Neuronal stem cell (in vitro differentiated cells): ENCODE measurements at places on chromosomes 3 and 15.
A peak's percentile ranks its signal among the peaks of the same experiment; 100 is the strongest.

- DNase-seq = peak; percentile 12
These were observed 364.0 kb upstream of the RBMS3 start for GRCh38 chr3:28916713-28917499.

DNA sequence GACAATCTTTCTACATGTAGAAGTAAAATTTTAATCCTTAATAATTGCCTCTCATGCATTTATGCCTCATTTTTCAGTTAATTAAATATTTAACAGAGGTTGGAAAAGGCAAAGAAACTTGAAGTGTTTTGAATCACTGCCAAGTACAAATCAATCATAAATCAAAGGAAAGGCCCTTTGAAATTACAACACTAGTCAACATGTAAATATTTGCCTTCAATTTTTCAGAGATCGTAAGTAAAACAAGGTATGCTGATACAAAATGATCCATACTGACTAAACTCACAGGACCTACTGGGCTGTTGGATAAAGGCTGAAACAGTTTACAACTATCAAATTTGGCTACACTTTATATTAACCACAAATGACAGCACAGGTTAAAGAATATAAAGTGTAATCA, 33.9 kb downstream of the ZBBX start:
- no peak for DNase-seq

GRCh38 chr3:192482391-192482790, 244.9 kb downstream of the FGF12 start:
- no peak for DNase-seq

GRCh38 chr3:159839561-159840379, 148.9 kb upstream of the IL12A start:
- peak; percentile 92 for DNase-seq

DNA sequence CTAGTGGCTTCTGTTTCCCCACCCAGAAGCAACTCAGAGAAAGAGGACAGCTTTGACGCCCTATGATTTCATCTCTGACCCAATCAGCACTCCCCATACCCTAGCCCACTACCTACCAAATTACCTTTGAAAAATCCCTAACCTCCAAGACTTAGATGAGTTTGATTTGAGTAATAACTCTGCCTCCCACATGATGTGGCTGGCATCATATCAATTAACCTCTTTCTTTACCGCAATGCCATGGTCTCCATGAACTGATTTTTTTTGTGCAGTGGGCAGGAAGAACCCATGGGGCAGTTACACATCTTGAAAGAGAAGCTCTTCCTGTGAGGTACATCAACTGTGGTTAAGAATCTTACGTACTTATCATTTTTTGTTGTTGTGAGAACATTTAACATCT, 25.5 kb upstream of the APOD start:
- no peak for DNase-seq

DNA sequence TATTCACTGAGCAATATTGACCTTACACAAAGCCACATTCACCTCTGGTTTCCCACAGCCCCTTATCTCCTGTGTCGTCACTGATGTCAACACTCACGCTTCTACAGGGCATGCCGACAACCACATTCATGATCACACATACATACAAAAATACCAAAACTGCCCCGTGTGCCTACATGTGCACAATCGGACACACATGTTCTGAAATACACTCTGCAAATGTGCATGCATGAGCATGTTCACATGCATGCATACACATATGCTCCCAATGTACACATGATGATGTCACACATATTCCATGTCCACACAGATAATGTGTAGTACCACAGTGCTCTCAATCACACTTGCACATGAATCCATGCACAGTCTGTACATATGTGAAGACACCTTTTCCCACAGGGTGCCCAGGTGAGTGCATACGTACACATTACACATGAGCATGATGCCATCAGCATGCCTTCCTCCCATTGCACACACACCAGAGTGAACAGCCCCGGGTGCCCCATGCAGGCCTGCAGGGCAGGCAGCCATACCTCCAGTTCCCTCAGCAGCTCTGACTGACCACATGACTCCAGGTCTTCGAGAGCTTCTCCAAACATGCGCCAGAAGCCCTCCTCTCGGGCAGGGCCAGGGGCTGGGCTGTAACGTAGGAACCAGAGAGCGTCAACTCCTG, 37.0 kb downstream of the GRIP2 start:
- no peak for DNase-seq

DNA sequence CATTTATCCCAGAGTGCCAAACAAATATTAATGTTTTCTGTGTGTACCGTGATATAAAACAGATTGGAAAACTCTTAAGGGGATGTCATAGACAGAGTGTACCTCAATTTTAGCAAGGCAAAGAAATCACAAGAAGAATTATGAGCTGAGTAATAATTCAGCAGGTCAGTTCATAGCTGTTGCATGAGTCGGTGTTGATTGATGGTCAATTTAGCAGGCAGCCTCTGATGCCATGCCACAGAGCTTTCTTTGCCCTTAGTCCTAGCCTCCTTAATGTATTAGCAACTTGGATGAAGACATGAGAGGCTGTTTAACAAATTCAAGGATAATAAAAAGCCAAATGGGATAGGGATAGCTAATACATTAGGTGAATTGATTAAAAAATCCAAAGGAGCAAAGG, 6.8 kb downstream of the SLC35A5 start:
- no peak for DNase-seq

GRCh38 chr3:45034612-45035252, 8.6 kb downstream of the CLEC3B start:
- DNase-seq = no peak

- no peak for DNase-seq
These were observed 326.5 kb upstream of the GBE1 start for GRCh38 chr3:82087958-82088357.

DNA sequence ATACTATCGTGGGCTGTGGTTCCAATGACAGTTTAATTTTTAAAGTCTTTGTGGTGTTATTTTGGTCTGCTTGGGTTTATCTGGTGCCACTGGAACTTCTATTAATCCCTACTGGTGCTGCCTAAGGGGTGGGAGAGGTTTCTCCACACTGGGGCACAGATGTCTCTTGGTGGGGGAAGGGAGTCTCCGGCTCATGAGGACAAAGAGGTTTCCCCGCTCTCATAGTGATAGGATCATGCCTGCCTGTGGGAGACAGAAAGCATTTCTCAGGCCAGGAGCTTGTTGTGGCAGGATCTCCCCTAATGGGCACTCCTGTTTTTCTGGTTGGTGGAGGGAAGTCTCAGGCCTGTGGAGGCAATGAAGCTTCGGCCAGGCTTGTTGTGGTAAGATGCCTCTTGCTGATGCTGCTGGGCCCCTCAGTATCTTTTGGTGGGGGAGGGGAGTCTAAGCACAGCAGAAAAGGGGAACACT, 84.3 kb upstream of the THRB start:
- peak; percentile 6 for DNase-seq

DNA sequence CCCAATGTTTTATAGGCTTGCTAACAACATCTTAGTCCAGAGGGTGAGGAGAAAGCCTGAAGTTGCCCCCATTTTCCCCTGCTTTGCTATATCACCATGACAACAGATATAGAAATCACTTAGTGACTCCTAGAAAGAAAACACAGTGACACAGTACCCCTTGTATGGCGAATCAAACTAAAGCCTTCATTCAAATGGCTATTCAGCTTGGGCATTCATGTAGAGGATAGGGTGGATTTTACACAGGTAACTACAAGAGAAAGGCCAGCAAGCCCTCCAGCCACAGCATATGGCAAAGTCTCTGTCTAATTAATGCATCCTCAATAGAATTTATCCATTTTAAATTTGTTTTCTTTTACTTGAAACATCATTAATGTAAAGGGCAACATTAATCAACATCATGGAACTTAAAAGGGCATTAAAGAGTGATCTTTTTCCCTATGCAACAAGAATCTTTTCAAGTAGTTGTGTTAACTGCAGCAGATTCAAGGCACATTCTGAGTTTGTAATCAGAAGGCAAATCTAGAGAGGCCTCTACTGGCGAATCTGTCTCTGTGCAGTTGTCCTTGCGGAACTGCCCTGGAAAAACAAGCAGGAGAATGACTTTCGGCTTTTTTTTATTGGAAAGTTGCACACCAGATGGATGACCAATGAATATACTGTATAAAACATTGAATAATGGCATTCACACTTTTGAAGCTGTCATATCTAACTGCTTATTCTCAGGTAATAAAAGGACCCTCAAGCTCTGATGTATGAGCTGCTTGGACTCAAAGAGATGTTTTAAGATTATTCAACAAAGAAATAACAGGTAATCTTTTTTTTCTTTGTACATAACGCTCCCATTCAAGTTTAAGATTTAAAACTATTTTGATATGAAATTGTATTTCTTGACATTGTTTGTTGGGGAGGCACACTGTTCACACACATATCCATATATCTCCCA, 621.7 kb upstream of the AGTR1 start:
- DNase-seq = peak; percentile 45

DNA sequence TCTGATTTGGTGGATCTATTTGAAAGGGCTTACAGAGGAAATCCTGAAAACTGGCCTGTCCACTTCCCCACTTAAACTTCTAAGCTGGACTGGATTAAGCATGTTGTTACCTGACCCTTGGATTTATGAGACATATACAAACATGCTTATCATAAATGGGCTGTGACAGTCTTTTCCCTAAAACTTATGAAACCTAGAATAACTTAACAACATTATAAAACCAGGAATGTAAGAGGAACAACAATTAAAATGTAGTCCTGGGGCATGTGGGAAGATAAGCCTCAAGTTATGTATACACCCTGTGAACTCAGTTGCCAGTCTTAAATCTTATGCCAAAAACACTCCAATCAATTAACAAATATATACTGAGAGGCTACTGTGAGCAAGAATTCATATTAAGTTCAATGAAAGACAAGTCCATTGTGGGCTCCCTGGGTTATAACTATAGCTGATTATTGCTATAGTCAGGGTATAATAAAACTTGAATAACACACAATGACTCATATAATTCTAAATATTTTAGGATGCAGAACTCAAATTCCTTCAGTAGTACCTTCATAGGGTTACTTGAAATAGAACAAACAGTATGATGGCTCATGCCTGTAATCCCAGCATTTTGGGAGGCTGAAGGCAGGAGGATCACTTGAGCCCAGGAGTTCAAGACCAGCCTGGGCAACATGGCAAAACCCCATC, 87.2 kb upstream of the PPIB start:
- no peak for DNase-seq

DNA sequence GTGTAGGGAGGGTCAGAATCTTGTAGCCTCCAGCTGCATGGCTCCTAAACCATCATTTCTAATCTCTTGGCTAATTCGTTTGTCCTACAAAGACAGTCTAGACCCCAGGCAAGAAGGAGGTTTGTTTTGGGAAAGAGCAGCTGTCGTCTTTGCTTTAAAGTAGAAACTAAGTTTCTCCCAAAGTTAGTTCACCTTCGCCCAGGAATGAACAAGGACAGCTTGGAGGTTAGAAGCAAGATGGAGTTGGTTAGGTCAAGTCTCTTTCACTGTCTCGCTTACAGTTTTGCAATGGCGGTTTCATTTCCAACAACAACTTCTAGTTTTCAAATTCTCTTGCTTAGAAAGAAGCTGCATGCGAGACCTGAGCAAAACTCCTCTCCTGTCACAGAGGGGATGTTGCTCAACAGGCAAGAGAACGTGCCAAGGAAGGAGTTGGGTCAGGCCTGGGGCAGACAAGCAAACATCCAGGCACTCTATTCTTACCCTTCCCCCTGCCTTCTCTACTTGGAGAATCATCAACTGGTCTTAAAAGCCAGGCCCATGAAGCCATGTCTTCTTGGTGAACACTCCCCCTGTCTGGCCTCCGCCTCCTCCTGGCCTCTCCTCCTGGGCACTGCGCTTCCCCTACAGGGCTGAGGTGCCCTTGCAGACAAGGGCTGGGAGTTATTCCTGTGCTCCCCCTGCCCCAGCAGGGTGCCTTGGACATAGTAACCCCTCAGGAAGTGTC, 57.6 kb downstream of the TMEM44 start:
- no peak for DNase-seq

GRCh38 chr15:52200831-52201365, 9.7 kb upstream of the GNB5 start:
- no peak for DNase-seq

- DNase-seq = no peak
These were observed 801 bp downstream of the CA12 start for GRCh38 chr15:63380808-63381282.

DNA sequence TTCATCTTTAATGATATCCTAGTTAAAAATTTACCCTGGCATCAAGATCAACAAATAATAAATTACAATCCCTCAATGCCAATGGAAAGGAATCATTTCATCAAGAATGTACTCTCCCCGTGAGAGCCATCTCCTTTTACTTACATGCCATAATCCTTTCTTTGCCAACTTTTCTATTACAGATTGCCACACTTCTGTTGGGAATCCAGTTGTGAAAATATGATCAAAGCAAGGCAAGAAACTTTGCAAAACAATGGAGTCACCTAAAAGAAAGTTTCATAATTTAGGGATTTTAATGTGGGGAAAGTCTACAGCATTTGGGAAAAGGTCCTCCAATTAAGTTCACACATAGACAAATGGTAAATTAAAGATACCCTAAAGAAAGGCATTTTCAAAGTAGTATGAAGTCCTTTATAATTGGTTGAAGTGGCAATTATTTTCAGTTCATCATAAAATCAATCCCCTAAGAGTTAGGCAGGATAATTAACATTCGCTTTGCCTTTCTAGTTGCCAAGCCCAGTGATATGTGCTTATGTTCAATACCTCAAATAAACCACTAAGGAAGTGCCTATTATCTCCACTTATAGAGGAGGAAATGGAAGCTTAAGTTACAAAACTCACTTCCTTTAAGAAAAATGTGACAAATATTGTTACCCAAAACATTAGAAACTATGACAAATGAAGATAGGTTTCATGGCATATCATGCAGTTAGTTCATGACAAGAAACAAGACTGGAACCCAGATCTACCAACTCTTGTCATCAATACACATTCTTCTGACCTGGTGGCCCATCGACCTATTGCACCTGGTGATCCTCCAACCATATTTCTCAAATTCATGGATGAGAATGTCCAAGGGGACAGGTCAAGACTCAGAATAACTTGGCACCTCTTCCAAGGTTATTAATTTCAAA, 49.1 kb downstream of the TRANK1 start:
- no peak for DNase-seq

DNA sequence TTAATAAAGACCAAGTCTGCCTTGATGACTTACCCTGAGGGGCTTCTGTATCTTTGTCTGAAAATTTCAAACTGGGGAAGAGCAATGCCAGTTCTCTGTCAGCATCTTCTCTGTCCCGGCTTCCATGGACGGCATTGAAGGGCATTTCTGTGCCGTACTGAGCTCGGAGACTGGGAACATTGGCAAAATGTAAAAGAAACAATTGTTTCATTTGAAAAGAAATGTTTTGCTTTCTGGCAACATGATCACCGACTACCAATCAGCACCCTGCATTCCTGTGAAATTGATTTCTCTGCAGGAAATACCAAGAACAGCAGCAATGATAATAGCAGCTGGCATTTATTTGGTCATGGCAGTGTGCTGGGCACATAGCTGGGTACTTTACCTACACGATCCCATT, 26.2 kb downstream of the NME9 start:
- no peak for DNase-seq

GRCh38 chr3:173217127-173217526, 76.1 kb upstream of the SPATA16 start:
- no peak for DNase-seq

GRCh38 chr3:58260261-58260731, 22.7 kb downstream of the ABHD6 start:
- DNase-seq = no peak

- peak; percentile 36 for DNase-seq
These were observed 42.8 kb upstream of the RAF1 start for GRCh38 chr3:12706504-12707253.

- no peak for DNase-seq
These were observed 293.5 kb downstream of the SOX2 start for GRCh38 chr3:182005219-182005618.
